ENCODE measurements at places on chromosomes 2 and 18.

GRCh38 chr2:26562811-26563645, 78.1 kb downstream of the CIB4 start:
- no peak for DNase-seq

GRCh38 chr18:36798738-36799473, 29.9 kb downstream of the TPGS2 start:
- no peak for DNase-seq

DNA sequence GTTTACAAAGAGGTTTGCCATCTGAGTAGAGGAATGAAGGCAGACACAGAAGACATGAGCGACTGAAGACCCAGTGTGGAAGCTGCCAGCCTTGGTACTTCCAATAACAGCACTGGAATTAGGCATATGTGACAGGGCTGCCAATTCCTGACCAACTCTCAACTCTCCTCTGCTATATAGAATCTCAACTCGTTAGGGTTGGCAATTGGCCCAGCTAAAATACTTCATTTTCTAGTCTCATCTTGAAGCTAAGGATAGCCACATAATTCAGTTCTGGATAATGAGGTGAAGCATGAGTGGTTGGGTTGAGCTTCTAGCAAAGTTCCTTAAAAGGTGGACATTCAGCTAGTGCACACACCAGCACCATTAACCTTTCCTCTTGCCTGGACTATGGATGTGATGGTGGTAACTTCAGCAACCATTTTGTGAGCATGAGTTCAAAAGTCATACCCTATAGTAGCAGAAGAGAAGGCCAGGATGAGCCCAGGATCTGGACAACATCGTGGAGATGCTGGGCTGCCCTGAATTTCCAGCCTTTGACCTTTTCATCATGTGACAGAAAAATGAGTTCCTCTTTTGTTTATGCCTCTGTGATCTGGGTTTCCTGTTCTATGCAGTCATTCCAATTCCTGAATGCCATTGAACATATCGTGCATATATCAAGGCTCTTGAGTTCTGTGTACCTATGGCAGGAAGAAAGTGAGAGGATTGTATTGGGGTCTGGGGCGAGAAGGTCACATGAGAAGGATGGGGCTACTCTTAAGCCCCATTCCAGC, 68.1 kb upstream of the HAAO start:
- no peak for DNase-seq

- DNase-seq, result no peak
These were observed 39.9 kb upstream of the TSPYL6 start for GRCh38 chr2:54295911-54296310.
